ENCODE measurements at places on chromosomes 1 and 21.

GRCh38 chr1:50422946-50423669 is at the start of gene DMRTA2:
Gene DMRTA2, minus strand, starts transcription at chr1:50423443. Its CDS starts 1,907 bp downstream, at chr1:50421536.
- no peak for DNase-seq

GRCh38 chr1:101086783-101087182 is 61.2 kb upstream of the DPH5 start:
- DNase-seq: no peak

DNA sequence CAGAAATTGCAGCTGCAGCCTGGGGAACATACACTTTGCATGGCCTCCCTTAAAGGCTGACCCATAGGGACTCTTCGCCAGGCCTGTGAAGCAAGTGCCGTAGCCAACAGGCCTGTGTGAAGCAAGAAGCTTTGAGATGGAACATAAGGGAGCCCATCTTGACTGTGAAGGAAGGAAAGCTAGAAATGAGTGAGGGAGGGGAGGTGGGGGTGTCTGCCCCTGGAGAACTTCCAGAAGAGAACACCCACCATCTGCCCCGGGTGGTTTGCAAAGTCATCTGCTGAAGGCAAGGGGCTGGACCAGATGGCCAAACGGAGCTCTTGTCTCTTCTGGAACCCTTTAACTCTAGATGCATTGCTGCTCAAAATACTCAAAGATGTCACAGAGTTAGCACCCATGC is 103.3 kb upstream of the GRIK3 start:
- DNase-seq: no peak

DNA sequence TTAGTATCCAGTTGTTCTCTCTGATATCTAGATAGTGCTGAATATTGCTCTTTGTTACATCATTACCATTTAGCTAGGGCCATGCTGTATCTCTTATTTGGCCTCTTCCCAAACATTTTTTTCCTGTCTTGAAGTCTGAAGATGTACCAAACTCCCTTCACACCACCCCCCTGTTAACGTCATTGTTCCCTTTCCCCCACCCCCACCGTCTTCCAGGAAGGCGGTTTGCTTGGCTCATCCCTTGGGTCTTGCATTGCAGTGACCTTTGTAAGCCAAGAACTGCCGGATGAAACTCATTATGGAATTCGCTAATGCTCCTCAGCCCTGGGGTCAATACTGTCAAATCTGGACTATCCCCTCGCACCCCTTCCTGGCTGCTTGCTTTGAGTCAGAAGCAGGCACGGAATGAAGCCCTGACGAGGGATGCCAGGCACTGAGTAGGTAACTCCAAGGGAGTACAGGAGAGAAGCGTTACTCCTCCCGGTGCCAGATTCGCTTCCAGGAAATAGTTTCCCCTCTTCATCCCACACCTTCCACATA is 283.1 kb downstream of the TM2D1 start:
- no peak for DNase-seq

GRCh38 chr1:31152181-31152795 is 86.8 kb upstream of the PUM1 start:
- no peak for DNase-seq
